Germinal center (tissue), 1 donor: ENCODE measurements at places on chromosomes 12 and 14.

GRCh38 chr12:53218551-53219291, 11.7 kb upstream of the ITGB7 start:
- no peak for DNase-seq

DNA sequence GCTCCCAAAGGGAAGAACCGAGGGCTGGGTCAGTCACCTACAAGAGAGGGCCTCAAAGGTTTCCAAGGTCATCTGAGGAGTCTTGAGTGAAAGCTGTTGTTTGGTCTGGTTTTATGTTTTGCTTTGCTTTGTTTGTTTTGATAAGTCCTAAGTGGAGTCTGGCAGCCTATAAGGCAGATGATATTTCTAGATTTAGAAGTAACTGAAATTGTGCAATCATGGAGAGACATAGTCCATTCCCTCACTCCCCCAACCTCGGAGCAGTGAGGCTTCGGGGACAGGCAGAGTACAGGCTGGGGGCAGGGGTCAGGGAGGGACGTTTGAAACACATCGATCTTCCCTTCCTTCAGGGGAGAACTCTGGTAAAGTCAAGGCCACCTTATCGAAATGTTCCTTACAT, 42.3 kb downstream of the TTC9 start:
- no peak for DNase-seq

- DNase-seq: peak; percentile 69
Measured at GRCh38 chr14:50830044-50830931, 674 bp downstream of the NIN start.

GRCh38 chr12:109879351-109880042, 844 bp downstream of the GLTP start:
- no peak for DNase-seq

DNA sequence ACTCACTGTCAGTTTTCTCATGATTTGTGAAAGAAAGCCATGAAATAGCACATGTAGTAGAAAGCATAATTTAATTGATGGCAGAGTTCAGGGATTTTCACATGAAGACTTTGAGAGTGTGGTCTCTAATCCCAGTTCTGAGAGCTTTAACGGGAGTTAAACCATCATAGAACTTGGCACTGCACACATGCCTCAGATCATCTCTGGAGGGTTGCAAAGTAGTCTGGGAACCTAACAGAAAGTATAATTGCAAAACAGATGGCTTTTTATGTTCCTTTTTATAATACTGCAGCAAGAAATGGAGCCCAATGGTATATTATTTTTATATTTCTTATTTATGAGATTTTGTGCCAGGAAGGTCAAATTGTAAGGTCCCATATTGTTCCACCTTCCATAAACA, 77.9 kb downstream of the BHLHE41 start:
- no peak for DNase-seq

GRCh38 chr12:65495233-65495632, 216.8 kb downstream of the MSRB3 start:
- DNase-seq: no peak

GRCh38 chr12:6843118-6843902, 2.6 kb downstream of the GNB3 start:
- DNase-seq: no peak

- DNase-seq: peak; percentile 15
Measured at GRCh38 chr14:74018174-74018585, 908 bp downstream of the ENTPD5 start.

- DNase-seq: no peak
Measured at GRCh38 chr12:34207858-34208257, 185.6 kb downstream of the ALG10 start.

GRCh38 chr12:6538420-6539313, 4.3 kb downstream of the GAPDH start:
- DNase-seq: peak; percentile 8

GRCh38 chr12:131060011-131060703, 106.5 kb downstream of the ADGRD1 start:
- no peak for DNase-seq

DNA sequence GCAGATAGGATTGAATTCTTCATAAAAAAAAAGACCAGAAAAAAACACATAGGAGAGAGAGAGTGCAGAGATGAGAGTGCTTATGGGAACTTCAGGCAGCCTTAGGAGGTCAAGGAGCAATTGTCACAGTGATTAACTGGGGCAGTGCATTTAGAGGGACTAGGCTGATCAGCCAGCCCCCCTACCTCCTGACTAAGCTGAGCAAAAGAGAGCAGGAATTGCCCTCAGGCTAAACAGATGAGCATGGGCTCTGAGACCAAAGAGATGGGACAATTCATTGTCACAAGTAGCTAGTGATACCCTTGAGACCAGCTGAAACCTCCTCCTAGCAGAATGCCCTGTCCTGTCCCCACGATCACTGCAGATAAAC, 124.0 kb downstream of the BTG1 start:
- DNase-seq: no peak

- no peak for DNase-seq
Measured at GRCh38 chr14:60643463-60644314, 5.6 kb downstream of the SIX1 start.

- no peak for DNase-seq
Measured at GRCh38 chr12:91023326-91024004, 18.7 kb upstream of the EPYC start.

GRCh38 chr12:128652136-128652751, 171.5 kb downstream of the SLC15A4 start:
- no peak for DNase-seq

DNA sequence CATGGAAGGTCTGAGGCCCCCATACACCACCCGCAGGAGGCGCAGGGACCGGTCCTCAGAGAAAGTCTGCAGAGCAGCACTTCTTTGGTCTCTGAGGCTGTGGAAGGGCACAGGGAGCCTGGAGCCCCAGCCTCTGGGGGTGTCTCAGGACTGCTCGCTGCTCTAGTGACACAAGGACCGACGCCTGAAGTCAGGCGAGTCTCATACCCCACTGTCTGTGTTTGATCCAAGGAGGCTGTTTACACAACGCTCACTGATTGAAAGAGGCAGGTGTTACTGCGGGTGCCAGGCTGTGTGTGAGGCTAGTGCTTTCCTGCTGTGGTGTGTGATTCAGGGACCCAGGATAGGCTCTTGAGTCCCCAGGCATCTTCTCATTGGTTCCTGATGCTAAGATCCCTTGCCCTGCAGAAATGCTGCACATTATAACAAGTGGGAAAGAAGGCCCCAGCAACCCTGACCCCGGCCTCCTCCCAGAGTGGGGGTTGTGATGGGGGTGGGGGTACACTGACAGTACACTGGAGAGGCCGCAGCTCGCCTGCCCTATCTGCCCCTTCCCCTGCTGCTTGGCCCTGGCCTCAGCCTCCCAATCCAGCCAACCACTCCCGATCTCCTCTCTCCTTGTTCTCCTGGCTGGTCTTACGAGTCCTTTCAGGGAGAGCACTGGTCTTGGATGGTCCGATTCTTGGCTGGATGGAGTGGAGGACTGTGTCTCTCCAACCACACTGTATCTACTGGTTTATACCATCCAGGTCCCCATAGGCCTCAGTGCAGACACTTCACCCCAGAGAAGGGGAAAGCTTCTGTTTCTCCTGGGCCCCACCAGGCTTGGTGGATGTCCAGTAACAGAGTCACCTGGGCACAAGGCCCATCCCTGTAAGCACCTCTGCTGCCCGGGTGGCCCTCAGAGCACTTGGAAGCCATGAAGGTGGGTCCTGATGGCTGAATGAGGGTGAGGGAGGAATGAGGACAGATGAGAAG, 6.6 kb downstream of the CACNA2D4 start:
- peak; percentile 1 for DNase-seq

- DNase-seq: no peak
Measured at GRCh38 chr12:84689638-84690037, 223.0 kb downstream of the SLC6A15 start.

- DNase-seq: no peak
Measured at GRCh38 chr14:101065696-101066694, 162.5 kb upstream of the RTL1 start.

- DNase-seq: no peak
Measured at GRCh38 chr12:80862531-80862930, 75.2 kb downstream of the LIN7A start.

DNA sequence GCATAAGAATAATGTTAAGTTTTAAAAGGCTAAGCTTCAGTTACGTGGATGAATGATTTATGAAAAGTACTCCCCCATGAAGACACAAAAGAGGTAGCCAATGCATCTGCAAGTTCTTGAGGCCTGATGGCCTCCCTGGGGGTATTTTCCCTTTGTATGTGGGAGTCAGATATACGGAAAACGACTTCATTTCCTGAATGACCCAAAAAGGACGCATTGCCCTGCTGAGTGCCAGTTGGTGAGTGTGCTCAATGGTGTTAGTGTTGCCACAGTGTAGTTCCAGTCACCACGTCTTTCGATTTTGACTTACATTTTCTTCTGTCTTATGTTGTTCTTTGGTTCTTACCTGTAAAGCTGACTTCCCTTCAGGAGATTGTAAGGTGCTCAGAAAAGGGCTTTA, 8.0 kb downstream of the ETV6 start:
- DNase-seq: no peak

GRCh38 chr14:24247422-24247821, 5.0 kb upstream of the TINF2 start:
- no peak for DNase-seq

GRCh38 chr12:49288412-49288853, 6.5 kb upstream of the PRPH start:
- DNase-seq: peak; percentile 77

- no peak for DNase-seq
Measured at GRCh38 chr12:28884904-28885679, 264.0 kb upstream of the FAR2 start.

GRCh38 chr12:105935106-105935505, 203.6 kb downstream of the NUAK1 start:
- DNase-seq: no peak

GRCh38 chr12:72471806-72472205, 199.6 kb downstream of the TRHDE start:
- DNase-seq: no peak

DNA sequence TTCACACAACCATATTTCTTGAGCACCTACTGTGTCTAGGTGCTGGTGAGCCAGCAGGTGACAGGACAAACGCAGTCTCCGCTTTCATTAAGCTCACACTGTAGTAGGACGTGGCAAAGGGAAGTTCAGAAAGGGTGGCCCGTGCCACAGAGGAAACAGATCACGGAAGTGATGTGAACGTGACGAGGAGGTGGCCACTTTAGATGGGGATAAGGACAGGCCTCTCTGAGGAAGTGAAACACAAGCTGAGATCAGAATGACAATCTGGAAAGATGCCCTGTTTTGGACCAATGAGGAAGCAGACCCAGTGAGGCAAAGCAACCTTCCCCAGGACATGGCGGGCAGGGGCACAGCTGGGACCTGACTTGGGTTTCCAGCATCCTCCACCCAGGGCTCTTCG, 127.4 kb upstream of the PRMT8 start:
- no peak for DNase-seq

GRCh38 chr14:100911665-100912316, 8.3 kb upstream of the RTL1 start:
- DNase-seq: no peak

DNA sequence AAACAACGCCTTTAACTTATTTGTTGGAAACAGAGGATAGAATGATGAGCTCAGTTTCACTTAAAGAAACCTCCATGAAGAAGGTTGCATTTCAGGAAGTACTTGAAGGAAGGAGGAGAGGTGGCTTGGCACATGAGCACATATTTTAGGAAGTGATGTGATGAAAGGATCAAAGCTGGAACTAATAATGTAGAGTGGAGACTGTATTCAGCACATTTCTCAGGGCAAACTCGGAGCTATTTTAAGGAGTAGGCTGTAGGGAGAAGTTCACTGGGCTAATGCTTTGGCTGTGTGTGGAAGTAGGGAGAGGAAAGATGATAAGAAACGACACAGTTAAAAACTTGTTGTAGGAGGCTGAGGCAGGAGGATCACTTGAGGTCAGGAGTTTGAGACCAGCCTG, 272.8 kb downstream of the AKAP6 start:
- no peak for DNase-seq

GRCh38 chr12:991350-992333, 619 bp downstream of the ERC1 start:
- DNase-seq: no peak

GRCh38 chr12:14959463-14959862, 1.9 kb downstream of the ARHGDIB start:
- peak; percentile 26 for DNase-seq

- no peak for DNase-seq
Measured at GRCh38 chr14:80714474-80714873, 227.1 kb downstream of the CEP128 start.

- no peak for DNase-seq
Measured at GRCh38 chr12:88750867-88751543, 170.7 kb upstream of the KITLG start.

GRCh38 chr14:22721213-22721612, 45.3 kb upstream of the OXA1L start:
- no peak for DNase-seq

GRCh38 chr12:52745554-52745953, 31.6 kb downstream of the KRT76 start:
- DNase-seq: no peak
